Adipocyte (in vitro differentiated cells): ENCODE measurements at places on chromosomes 3 and 15.

DNA sequence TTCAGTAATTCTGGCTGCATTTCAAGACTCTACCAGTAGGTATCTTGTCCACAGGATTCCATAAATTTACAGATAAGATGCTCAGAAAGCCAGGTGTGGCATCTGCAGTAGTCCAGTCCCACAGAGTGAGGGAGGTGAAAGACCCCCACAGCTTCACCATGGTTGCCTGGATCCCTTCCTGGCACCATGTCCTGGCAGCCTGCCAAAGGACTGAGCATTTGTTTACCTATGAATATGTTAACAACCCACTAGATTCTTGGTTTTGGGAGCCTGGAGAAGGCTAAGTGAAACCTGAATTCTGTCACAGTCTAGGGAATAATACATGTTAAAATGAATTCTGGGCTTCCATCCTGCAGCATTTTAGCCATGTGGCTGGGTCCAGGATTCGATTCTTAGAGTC, 14.9 kb downstream of the CHST2 start:
- DNase-seq: no peak

DNA sequence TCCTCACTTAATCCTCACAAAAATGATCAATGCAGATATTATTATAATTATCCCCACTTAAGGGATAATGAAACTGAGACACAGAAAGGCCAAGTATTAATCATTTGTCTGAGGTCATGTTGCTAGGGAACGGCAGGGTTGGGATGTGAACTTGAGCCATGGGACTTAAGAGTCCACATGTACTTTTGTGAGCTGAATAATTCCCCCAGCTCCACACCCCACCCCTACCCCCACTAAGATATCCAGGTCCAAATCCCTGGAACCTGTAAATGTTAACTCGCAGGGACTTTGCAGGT, 290.5 kb upstream of the GADL1 start:
- DNase-seq: no peak

- DNase-seq: no peak
Observed at GRCh38 chr3:42702982-42703694, 540 bp upstream of the HHATL start.

- peak; percentile 98 for DNase-seq
Observed at GRCh38 chr3:48598323-48599076, 3.4 kb upstream of the COL7A1 start.

- no peak for DNase-seq
Observed at GRCh38 chr15:42108189-42108588, 13.8 kb upstream of the PLA2G4D start.

DNA sequence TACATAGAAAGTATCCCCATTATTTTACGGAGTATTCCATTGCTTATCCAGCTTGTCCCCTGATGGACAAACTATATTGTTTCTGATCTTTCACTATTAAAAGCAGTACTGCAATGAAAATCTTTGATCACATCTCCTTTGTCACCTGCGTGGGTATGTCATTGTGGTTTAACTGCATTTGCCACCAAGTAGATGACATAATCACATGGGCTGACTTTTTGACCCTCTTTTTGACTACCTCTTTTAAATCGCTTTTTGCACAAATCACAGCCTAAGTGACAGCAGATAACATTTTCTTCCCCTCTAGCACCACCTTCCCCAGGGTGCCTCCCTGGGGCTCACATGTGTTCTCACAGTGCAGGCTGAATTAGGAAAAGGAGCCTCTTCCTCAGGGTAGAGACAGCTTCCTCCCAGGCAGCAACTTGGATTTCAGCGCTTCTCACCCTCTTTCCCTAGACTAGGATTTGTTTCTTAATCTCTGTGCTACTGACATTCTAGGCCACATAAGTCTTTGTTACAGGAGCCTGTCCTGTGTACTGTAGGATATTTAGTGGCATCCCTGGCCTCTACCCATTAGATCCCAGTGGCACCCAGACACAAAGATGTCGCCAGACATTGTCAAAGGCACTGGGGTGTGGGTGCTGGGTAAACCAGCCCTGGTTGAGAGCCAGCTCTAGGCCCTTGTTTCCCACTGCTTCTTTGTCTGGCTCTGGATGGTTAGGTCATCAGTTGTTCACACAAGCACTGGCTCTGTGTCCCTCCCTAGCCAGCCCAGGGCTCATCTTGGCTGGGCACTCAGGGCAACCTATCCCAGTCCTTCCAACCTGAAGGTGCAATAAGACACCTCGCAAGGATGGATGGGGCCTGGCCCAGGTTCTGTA, 1.3 kb upstream of the RBP1 start:
- DNase-seq: no peak

DNA sequence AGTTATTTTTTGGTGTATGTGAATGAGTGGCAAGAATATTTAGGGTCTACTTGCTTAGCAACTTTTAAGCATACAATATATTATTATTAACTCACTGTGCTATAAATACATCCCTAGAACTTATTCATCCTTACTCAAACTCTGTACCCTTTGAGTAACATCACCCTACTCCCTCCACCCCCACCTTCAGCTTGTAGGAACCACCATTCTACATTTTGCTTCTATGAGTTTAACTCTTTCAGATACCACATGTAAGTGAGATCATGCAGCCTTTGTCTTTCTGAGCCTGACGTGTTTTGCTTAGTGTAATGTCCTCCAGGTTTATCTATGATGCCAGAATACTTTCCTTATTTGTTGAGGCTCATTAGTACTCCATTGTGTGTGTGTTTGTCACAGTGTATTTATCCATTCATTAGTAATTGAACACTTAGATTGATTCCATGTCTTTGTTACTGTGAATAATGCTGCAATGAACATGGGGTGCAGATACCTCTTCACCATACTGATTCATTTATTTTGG, 526.9 kb downstream of the PYDC2 start:
- no peak for DNase-seq

- DNase-seq: peak; percentile 9
Observed at GRCh38 chr3:114122027-114122709, 56.7 kb downstream of the DRD3 start.

GRCh38 chr3:183911763-183912506, 27.3 kb upstream of the PARL start:
- peak; percentile 8 for DNase-seq
